ENCODE measurements at places on chromosomes 7 and 10.
A peak's percentile ranks its signal among the peaks of the same experiment; 100 is the strongest.

DNA sequence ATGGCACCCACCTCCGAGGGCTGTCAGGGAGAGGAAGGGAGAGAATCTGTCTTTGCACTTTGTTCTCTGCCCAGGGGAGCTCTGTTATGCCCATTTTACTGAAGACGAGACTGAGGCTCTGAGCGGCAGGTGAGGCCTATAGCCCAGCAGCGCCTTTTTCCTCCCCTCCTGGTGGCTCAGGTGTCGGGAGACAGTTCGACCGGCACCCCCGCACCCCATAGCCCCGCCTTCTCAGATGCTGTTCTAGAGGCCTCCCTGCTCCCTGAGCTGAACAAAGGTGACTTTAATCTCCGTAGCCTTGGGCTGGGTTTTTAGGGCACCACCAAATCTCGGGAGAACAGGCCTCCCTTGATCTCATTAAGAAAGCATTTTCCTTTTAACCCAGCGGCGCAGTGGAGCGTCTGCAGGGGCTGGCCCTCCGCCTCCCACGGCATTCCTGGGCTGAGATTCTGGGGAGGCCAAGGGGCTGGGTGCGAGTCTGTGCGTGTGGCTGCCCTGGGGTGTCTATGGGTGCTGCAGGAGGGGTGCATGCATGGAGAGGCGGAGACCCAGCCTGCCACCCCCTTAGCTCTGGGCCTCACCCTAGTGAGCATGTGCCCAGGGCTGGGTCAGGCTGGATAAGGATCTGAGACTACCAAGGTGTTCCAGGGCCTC is 3.3 kb downstream of the LFNG start:
- DNase-seq, result peak; percentile 88

GRCh38 chr10:75432763-75433162 is 1.3 kb downstream of the LRMDA start:
- no peak for DNase-seq

DNA sequence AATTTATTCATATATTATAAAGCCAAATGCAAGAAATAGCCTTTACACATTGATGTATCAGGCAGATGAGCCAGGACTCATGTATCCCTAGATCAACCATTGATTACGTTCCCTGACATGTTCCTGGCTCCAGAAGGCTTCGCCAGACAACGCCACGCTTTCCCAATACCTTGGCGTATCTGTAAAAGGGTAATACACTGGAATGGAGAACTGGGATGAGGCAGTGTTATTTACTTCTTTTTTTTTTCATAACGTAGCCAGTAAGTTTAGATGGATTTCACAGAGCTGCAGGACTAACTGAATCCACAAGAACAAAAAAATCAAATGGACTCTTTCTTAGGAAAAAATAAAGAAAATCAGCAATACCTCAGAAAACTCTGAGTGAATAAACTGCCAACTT is 588.1 kb upstream of the SEMA3D start:
- no peak for DNase-seq

DNA sequence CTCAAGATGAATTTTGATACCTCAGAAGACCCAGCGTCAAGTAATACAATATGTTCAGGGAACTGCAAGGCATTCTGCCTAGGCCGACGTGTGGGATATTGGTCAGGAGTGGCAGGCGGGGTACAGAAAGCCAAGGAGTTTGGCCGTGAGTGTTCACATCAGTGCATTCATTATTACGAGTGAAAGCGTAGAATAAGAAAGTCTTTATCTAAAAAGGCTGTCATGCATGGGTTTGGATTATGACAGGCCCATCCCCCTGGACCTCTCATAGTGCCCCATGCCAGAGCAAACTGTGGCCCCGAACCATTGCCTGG is 7.5 kb downstream of the AIMP2 start:
- DNase-seq, result no peak

DNA sequence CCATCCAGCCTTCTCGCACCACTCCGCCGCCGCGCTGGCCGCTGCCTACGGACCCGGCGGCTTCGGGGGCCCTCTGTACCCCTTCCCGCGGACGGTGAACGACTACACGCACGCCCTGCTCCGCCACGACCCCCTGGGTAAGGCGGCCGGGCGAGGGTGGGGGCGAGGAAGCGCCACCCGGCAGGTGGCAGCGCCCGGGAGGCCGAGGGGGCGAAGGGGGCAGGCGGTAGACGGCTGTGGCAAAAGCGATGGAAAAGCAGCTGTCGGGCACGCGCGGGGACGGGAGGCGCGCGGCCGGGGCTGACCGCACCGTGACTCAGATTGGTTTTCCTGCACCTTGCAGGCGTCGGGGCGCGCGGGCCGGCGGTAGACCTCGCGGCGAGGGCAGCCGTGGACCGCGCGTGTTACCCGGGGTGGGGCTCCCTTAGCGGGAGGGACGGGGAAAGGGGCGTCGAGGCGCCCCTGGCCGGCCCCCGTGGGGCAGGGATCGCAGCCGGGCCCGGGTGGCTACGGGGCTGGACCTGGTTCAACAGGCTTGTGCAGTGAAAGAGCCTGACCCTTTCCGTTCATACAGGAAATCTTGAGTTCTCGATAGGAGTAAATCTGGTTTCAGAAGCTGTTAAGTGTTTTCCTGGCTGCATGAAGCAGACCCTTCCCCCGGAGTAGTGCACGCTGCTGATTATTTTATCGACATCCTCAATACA is 608 bp downstream of the HHEX start:
- peak; percentile 77 for DNase-seq

DNA sequence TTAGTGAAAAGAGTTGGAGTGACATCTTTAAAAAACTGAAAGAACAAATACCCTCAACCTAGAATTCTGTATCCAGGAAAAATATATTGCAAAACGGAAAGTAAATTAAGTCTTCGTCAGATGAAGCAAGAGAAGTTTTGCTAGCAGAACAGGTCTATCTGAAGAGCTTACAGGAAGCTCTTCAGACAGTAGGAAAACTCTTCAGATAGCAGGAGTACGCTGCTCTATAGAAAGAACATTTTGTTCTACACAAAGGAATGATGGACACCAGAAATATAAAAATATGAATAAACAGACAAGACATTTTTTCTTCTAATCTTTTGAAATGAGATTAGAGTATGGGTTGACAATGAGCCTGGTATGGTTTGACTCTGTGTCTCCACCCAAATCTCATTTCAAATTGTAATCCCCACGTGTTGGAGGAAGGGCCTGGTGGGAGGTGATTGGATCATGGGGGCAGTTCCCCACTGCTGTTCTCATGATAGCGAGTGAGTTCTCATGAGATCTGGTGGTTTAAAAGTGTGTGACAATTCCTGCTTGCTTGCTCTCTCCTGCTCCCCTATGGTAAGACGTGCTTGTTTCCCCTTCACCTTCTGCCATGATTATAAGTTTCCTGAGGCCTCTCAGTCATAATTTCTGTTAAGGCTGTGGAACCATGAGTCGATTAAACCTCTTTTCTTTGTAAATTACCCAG is 567.3 kb downstream of the AUTS2 start:
- no peak for DNase-seq

DNA sequence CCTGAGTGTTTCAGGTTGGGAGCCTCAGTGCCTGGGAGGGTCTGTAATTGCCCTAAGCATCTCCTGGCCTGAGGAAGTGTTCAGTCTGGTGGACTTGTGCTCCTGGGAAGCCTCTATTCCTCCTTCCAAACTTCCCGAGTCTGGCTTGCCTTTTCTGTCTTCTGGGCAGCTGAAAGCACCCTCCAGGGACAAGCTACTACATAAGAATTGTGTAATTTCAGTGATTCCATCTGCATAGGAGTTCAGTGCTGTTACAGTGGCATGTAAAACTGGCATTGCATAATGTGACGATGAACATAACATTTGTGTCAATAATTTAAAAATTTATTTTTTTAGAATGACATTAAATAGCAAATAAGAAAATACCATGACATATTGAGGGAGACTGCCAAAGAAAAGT is 109.3 kb downstream of the AOAH start:
- no peak for DNase-seq

- no peak for DNase-seq
These were observed 38.4 kb downstream of the SLK start for GRCh38 chr10:104005172-104005863.

DNA sequence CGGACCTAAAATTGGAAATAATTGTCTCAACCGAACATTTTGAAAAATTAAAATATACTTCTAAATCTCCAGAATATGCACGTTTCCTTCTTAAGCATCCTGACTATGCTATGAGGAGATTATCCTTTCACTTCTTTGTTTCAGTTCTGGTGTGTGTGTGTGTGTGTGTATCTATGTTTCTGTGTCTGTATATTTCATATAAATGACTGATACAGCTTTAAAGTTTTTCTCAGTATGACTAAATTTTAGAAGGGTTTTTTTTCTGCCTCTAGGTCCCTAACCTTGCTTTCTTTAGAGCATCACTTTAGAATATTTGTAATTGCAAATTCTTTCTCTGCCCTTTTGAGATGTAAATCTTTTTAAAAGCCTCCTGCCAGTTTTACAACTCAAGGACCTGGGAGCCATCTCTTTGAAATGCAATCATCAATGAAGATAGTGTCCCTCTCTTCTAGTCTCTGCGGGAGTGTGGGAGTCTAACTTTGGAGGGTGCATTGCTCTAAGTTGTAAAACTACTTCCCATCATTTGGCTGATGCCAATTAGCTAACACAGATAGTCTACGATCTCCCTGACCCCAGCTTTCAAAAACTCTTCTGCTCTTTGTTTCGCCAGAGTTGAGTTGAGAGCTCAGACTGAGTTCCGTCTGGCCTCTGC is 782.0 kb upstream of the ZWINT start:
- DNase-seq, result no peak

DNA sequence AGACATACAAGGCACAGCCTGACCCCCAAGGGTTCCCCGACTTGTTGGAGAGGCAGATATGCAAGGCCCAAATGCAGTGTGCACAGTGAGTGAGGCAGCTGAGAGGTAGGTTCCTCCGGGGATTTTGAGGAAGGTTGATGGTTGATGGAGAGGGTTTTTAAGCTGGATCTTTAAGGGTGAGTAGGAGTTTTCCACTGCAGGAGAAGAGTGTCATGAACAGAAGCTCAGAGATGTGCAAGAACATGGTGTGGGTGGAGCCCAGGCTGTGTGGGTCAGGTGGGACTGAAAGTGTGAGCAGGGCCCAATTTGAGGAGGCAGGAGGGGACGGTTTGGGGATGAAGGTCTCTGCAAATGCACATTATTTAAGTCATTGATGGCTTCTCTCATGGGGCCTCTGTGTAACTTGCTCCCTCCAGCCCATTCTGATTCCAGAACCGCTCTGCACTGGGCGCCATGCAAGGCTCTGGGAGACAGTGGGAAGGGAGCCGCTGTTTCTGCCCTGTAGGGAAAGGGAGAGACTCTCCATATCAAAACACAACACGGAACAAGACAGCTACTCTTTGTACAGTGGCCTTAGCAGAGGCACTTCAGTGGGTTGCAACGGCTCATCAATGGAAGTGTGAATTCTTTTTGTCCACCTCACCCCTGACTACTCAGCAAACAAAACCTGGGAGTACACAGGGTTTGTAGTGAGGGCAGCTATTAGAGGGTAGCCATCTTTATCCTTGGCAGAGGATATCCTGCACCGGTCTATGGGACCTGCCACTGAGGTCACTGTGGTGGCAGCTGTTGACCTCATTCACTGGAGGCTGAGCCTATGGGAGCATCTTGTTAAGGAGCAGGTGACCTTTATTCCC is 29.7 kb downstream of the RAMP3 start:
- DNase-seq, result no peak

- DNase-seq, result no peak
These were observed 63.7 kb upstream of the ANTXRL start for GRCh38 chr10:46223064-46223480.

GRCh38 chr10:7340179-7340874 is 70.5 kb downstream of the SFMBT2 start:
- no peak for DNase-seq

- no peak for DNase-seq
These were observed 536.0 kb upstream of the STEAP1 start for GRCh38 chr7:89618274-89618673.

DNA sequence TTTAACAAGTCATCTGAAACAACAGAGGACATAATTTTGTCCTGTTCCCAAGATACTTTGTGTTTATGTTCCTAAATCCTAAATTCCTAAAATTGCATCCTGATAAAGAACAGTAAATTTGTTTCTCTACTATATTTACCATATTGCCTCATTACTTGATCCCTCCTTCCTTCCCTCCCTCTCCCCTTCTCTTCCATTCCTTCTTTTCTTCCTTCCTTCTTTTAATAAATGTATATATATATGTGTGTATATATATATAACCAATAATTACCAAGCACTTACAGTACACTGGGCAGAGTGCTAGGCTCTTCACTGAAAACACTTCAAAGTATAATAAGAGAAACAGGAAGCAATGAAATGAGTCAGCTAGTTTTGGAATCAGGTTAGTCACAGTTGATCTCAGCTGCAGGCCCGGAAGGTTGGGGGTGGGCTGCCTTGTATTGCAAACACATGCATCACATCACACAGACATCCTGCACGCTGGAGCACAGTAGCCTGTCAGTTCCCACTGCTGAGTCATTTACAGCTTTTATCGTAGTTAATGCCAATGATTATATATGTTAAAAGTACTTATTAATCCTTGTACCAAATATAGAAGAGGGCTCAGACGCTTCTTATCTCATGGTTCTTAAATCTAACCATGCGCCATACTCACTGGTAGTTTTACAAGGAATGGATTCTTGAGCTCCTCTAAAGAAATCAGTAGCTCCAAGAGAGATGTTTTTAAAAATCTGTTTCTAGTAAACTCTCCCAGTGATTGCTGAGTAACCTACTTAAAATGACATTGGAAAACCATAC is 551.7 kb downstream of the GRM8 start:
- peak; percentile 88 for DNase-seq

DNA sequence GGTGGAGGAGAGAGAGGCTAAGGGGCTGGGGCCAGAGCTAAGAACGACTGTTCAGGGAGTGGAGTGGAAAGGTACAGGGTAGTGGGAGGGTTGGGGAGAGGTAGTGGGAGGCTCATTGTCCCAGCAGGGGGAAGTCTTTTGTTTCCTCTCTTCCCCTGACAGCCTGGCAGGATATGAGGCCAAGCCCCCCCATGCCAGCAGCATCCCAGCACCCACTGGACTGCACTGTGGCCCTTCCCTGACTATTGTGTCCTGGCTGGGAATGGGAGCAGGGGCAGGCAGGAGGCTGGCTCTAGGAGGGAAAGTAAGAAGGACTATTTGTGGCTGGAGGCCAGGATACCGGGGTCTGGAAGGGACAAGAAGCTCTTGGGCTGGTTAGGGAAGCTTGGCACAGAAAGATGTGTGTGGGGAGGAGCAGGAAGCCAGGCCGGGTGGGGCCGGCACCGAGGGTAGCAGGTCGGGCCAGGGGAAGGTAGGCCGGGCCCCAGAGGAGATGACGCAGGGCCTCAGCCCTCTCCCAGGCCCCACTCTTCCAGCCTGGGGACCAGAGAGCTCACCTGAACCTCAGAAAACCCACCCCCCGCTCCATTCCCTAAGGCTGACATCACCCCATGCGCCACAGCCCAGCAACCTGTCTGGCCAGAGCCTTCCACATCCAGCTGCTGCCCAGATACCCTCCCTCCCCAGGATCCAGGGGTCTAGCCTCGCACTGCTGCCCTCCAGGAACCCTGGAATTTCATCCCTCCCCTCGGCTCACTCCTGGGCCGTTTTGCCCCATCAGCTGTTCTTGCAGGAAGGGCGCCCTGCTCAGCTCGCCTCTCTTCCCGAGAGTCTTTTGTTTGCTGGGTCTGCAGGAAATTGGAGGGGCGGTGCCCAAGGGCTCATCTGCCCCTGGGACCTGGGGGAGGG is 8.8 kb upstream of the EPHB4 start:
- DNase-seq, result no peak
